ENCODE measurements at places on chromosomes 6 and 20.

GRCh38 chr20:57899554-57899953 is 189.7 kb upstream of the PMEPA1 start:
- DNase-seq: no peak

DNA sequence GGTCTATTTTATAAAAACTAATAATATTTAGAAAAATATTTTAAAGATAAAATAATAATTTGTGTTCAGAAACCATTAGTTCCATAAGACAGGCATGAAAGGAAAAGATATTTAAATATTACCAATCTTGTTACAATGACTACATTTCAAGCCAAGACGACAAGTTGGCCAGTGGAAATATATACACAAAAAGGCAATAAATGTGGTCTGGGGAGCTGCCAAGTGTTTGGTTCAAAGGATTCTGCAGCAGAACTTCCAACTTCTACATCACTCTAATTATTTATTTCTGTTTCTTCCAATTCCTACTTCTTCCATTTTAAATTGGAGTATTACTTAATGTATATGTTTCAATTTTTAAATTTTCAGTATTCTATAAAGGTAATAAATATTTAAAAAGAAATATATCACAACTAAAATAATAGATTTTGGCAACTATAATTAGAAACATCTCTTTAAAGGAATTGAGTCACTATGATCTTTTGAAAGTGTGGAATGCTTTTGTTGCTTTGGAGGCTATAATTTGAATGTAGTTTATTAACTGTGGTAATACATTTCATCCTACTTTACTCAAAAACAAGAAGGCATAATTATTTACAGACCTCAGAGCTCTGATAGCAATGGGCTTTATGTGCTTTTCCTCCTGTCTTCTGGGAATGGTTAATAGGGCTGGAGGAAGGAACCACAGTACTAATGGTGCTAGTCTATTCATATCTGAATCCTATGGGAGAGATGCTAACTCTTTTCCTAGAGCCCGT is 129.7 kb upstream of the FAM184A start:
- no peak for DNase-seq

GRCh38 chr20:62887152-62887859 is 25.7 kb upstream of the TCFL5 start:
- peak; percentile 27 for DNase-seq

DNA sequence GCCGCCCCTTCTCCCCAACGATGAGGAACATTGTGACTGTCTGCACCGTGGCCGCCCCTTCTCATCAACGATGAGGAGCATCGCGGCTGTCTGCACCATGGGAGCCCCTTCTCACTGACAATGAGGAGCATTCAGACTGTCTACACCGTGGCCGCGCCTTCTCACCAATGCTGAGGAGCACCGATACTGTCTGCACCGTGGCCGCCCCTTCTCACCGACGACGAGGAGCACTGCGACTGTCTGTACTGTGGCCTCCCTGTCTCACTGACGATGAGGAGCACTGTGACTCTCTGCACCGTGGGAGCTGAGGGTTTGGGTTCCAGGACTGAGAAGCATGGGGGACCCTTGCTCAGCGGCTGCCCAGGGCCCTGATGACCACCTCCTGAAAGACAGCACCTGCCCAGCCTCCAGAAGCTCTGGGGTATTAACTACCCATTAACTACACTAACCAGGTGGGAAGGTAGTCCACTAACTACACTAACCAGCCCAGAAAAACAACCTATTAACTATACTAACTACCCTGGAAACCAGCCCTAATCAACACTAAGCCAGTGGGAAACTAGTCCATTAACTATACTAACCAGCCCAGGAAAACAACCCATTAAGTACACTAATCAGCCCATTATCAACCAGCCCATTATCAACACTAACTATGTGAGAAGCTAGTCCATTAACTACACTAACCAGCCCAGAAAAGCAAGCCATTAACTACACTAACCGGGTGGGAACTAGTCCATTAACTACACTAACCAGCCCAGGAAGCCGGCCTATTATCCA is 116.9 kb downstream of the TAF4 start:
- no peak for DNase-seq

DNA sequence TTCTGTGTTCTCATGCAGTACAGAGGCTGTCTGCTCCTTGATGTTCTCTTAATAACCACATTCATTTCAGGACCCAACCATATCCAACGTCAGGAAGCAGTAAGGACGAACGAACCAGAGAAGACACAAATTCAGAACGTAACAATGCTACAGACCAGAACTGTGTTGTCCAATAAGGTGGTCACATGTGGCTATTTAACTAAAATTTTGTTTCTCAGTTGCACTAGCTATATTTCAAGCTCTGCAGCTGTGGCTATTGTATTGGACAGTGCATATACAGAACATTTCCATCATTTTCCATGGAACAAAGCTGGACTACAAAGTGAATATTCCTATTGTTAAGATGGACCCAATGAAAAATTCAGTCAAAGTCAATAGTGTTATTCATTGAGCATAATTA is 27.0 kb downstream of the MAP7 start:
- no peak for DNase-seq

DNA sequence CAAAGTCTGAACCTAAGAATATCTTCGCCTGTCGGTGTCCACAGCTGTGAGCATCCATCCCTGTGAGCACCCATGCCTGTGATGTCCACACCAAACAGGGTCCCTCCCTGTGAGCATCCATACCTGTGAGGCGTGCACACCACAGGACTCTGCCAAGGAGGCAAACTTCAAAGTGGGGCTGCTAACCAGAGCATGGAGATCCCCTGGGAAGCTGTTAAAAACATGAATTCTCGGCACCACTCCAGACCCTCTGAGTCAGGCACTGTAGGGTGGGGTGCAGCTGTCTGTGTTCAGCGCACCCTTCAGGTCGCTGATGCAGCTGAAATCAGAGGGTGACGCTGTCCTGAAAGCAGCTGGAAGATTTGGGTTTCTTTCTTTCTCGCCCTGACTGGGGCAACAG is 85.4 kb upstream of the NXT1 start:
- DNase-seq: no peak
